ENCODE measurements at places on chromosomes 1 and 21.

DNA sequence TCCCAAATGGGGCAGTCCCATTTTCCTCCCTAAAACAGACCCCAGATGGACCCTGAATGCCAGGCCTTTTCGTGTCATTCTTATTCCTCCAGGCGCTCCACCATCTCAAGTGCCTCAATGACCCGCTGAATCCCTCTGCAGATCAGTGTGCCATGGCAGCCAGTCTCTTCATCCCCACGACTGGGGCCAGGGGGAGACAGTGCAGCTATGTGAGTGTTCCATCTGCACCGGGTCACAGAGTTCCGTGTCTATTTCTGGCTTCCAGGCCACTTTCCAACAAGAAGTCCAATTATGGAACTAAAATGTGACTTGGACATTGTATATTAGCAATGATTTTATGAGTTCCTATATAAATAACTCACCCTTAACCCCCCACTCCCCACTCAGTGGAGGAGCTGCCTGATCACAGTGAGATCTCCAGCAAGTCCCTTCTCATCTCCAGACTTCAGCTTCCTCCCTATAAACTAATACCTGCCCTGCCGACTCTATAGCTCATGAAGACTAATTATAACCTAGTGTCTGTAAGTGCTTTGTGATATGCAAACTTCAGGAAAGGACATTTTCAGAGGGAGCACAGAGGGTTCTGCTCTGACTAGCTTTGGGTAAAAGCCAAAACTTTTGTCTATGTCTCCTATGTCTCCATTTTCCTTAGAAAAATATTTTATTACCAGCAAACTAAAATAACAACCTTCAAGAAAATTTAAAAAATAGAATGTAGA, 56.3 kb upstream of the NFASC start:
- no peak for DNase-seq

GRCh38 chr1:159214149-159214760, 9.6 kb downstream of the ACKR1 start:
- DNase-seq, result no peak

- DNase-seq, result no peak
These were observed 146.5 kb upstream of the TNR start for GRCh38 chr1:175889848-175890247.

DNA sequence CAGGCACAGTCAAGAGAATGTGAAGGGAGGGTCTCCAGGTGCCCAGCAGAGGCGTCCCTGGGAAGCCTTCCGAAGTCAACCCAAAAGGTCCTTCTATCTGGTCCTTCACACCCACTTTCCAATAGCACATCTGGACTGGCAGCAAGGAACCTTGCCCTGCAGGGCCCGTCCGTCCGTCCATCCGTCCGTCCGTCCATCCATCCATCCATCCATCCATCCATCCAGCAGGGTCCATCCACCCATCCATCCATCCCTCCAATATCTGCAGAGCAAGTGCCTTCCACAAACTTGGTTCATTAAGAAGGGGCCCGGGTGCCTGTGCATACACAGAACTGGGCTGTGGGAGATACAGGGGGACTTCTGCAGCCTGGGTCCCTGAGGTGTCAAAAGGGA, 31.6 kb downstream of the SLC45A1 start:
- no peak for DNase-seq

GRCh38 chr1:112011202-112011601, 21.7 kb upstream of the KCND3 start:
- DNase-seq, result no peak

GRCh38 chr1:87814573-87814972, 485.9 kb downstream of the LMO4 start:
- DNase-seq, result no peak

- DNase-seq, result no peak
These were observed 65.2 kb upstream of the DIP2A start for GRCh38 chr21:46393451-46393940.
